ENCODE measurements at places on chromosomes 3 and 15.

DNA sequence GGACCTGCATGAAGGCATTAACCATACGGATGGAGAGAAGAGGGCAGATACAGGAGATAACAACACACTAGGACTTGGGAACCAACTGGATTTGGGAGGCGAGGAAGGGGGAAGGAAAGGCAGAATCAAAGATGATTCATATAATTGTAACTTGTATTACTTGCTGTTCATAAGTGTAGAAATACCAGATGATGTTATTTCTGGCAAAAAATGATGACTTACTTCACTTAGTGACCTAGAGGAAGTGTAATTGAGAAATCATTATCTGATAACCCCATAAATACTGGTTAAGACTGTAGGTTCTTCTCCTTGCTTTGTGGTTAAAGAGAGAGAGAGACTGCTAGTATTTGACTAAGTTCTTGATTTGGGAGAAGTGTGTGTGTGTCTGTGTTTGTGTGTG lies 50.5 kb upstream of the GK5 start:
- DNase-seq = no peak

- peak; percentile 49 for DNase-seq
Observed at GRCh38 chr3:139548801-139549200, 9.3 kb upstream of the RBP1 start.

DNA sequence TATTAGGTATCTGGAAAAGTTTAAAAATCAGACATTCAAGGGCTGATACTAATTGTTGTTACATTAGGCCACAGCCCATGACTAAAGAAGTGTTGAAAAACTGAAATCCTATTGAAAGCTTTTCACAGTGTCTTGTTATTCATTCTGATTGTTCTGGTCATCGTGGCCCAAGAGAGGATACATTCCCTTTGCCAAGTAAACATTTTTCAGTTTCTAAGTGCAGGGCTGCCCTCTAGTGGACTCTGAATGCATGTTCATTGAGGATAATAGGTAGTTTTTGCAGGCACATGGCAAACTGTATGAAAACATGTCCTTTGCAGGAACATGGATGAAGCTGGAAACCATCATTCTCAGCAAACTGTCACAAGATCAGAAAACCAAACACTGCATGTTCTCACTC lies 181.1 kb downstream of the MYRIP start:
- peak; percentile 58 for DNase-seq

DNA sequence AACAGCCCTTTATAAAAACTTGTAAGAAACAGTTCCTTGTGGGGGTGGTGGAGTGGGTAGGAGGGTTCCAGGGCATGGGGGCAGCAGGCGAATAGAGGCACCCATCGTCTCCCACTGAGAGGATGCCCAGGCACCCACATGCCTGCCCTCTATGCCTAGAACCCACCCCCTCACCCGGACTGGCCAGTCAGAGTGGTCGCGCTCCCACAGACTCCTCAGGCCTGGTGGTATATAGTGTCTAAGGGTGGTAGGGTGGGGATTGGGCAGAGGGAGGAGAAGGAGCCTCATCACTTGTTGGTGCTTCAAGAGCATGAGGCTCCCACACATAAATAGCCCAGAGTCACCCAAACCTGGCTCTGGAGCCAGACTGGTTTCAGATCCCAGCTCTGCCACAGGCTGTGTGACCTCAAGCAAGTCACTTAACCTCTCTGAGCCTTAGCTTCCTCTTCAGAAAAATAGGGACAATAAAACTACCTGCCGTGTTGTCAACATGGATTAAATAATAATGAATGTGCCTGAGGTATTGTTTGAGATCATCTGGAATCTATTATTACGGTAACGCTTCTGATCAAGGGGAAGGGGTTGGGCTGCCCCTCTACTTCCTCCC lies 262.1 kb downstream of the UACA start:
- DNase-seq = no peak

- DNase-seq = no peak
Observed at GRCh38 chr3:51379746-51380455, 5.2 kb upstream of the MANF start.

- no peak for DNase-seq
Observed at GRCh38 chr15:101145362-101145761, 106.5 kb downstream of the CHSY1 start.

Data from islet precursor cell (in vitro differentiated cells).